Astrocyte (in vitro differentiated cells and primary cell): ENCODE measurements at places on chromosomes 7 and 10. TPM values are rescaled to one million over a fixed set of nuclear protein-coding genes. Genes with fewer than 3 reads are reported as not detected.

GRCh38 chr7:4958477-4959301, at the start of gene MMD2:
Gene MMD2 (minus strand): TSS chr7:4959187. CDS start chr7:4959017, 170 bp downstream.
- DNase-seq: no peak

CFAP69 gene
- total RNA-seq: 1.1 and 2.0 TPM in 2 replicates

CLDN3 gene
- total RNA-seq: 0.68 TPM in 1 of 2 replicates, not detected in the other

ZNF775 gene
- total RNA-seq: 6.4 and 6.5 TPM in 2 replicates

SDK1 gene
- 1.6 and 4.2 TPM in 2 replicates for total RNA-seq
